ENCODE measurements at places on chromosomes 16 and 17.

GRCh38 chr16:84065536-84066132, 23.0 kb upstream of the SLC38A8 start:
- DNase-seq, result peak; percentile 82

GRCh38 chr16:68370581-68371275, 59.9 kb downstream of the PRMT7 start:
- no peak for DNase-seq

GRCh38 chr16:67546761-67547422, 15.4 kb upstream of the CTCF start:
- DNase-seq, result peak; percentile 88

DNA sequence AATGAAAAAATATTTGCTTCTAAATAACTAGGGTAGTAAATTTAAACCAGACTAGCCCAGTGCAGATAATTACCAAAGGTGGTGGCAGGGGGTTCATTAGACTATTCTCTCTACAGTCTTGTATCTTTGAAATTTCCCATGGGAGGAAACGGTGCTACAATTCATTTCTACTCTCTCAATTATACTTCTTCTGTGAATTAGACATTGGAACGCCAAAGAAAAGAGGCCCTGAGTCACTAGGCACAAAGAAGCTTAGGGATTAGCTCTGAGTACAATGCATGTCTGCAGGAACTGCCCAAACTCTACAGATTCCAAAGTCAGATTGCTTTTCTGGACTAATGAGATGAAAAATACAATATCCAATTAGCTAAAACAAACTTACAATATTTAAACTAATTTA, 30.7 kb upstream of the ARL6IP1 start:
- DNase-seq, result no peak

DNA sequence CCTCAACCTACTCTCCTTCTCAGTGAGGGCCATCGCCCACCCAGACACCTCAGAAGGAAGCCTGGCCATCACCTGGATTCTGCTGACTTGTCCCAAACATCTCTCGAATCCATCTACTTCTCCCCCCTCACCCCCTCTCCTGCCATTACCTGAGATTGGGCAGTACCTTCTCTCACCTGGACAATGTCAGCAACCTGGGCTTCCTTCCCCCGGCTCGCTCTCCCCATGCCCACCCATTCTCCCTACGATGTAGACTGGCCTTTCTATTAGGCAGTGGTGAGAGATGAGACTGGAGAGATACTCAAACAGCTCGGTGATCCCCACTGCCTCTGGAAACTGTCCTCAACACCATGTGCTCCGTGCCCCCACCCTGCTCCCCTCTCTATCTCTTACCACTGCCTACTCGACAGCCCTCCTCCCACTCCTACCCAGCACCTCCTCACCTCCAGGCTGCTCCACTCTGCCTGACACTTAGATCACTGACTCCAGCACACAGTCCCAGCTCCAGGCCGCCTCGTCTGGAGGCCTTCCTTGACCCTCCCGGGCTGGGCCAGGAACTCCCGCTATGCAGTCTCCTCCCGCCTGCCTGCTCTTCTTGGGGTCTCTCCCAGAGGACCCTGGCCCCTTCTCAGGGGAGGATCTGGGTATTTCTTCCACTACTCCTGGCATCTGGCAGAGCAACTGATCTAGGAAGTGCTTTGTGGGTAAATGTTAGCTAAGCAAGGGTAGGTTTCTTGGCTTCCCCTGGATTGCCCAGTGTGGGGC, 235.8 kb upstream of the NLRP1 start:
- no peak for DNase-seq

GRCh38 chr16:19974607-19975006, 90.0 kb upstream of the GPRC5B start:
- no peak for DNase-seq

GRCh38 chr16:54511222-54511731, 224.7 kb upstream of the IRX3 start:
- DNase-seq, result no peak

- DNase-seq, result no peak
These were observed 4.2 kb upstream of the MRPL28 start for GRCh38 chr16:374616-374926.

GRCh38 chr16:11759997-11760396, 17.3 kb upstream of the TXNDC11 start:
- no peak for DNase-seq

DNA sequence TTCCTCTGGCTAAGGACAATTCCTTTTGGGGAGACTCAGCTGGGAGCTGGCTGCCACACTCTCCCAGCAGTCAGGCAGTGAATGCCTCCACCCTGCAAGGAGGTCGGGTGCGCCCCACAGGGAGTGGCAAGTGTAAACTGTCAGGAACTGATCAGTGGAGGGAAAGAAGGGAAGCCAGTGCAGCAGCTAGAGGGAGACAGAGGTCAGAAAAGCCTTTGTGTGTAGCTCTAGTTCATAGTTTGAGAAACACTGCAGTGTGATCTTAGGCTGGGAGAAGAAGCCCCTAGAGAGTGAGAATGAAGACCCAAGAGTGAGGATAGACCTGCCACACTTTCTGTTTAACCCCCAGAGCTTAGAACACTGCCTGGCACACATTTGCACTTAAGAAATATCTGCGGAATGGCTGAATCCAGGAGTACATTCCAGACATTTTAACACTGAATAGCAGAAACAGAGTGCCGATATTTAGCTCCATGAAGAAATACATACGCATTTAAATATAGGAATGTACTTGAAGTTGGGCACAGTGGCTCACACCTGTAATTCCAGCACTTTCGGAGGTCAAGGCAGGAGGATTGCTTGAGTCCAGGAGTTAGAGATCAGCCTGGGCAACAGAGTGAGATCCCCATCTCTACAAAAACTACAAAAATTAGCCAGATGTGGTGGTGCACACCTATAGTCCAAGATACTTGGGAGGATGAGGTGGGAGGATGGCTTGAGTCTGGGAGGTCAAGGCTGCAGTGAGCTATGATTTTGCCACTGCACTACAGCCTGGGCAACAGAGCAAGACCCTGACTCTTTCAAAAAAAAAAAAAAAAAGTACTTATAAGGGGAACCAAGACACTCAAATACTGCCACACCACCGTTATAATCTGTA, 11.1 kb upstream of the SLC5A11 start:
- DNase-seq, result peak; percentile 59

DNA sequence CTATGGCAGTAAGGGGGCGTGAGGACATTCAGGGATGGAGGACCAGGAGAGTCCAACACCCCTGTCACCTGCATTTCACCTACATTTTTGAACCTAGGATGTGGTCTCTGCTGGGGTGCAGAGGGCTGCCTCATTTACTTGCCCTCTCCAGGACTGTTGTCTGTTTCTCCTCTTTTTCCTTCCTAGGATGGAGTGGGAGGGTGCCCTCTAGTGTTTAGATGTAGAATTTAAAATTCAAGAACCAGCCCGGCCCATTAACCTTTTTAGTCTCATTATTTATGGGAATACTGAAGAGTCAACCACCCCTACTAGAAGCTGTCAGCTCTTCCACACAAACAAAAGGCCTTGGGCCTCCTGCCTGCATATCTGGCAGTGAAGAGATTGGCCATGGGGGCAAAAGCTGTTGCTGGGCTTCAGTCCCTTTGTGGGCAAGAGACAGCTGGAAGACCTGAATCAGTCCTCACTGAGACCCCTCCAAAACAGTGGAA, 2.5 kb upstream of the STARD3 start:
- DNase-seq, result peak; percentile 69

- no peak for DNase-seq
These were observed 101.5 kb downstream of the MGAT5B start for GRCh38 chr17:76969598-76970172.

GRCh38 chr17:44901411-44901921, 2.2 kb upstream of the EFTUD2 start:
- DNase-seq, result peak; percentile 75

- no peak for DNase-seq
These were observed 111.3 kb upstream of the NOG start for GRCh38 chr17:56482229-56482628.

- DNase-seq, result peak; percentile 3
These were observed 126.0 kb upstream of the SDK2 start for GRCh38 chr17:73770115-73770848.

DNA sequence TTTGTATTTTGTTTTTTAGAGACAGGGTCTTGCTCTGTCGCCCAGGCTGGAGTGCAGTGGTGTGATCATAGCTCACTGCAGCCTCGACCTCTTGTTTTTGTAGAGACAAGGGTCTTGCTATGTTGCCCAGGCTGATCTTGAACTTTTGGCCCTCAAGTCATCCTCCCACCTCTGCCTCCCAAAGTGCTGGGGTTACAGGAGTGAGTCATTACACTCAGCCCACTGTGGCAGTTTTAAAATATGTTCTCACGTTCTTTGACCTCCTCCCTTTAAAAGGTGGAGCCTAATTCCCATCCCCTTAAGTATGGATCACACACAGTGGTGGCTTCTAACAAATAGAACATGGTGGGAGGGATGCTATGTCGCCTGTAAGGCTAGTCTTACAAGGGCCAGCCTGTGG, 67.7 kb downstream of the ZDHHC7 start:
- no peak for DNase-seq

DNA sequence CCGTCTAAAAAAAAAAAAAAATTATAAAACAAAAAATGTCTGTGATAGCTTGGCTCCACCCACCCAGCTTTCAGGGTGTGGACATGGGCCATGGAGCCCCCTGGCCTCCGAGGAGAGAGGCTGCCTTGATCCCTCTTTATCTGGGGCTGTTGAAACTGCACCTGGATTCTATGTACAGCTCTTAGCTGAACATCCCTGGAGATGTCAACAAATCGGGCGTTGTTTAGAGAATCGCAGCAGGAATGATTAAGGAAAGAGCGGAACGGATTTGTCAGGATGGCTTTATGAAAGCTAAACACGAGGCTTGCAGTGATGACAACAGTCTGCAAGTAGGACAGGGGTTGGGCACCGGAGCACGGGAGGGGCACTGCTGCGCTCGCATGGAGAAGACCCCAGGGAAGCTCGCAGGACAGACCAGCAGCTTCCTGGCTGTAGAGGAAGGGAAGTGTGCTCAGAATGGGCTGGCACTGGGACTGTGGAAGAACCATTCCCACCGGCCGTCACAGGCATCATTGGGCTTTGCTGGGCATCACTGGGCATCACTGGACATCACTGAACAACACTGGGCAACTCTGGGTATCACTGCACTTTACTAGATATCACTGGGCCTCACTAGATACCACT, 195.8 kb upstream of the FOXF1 start:
- no peak for DNase-seq

- DNase-seq, result no peak
These were observed 2046.8 kb downstream of the TP53TG3F start for GRCh38 chr16:35506018-35506897.

DNA sequence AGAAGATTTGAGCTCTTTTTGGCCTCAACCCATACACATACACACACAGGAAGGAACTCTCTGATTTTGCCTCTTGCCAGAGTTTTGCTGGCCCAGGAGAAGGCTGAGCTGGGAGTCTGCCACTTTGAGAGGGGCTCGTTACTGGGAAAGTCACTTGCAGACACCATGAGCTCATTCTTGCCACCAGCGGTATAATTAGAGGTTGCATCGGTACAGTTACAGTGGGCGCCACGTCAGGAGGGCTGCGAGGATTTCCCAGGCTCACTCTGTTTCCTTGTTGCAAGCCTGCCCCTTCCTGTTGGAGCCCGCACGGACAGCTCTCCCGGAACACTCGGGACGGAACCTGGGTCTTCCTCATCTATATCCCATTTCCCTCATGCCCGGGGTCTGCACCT, 3.1 kb upstream of the SDK2 start:
- no peak for DNase-seq

- DNase-seq, result no peak
These were observed 25.1 kb downstream of the ALDH3A2 start for GRCh38 chr17:19673623-19674022.

- no peak for DNase-seq
These were observed 990.7 kb upstream of the RBFOX1 start for GRCh38 chr16:6341981-6342380.

GRCh38 chr16:53826658-53827057, 122.7 kb downstream of the FTO start:
- DNase-seq, result no peak

- DNase-seq, result no peak
These were observed 37.0 kb downstream of the RNF135 start for GRCh38 chr17:31007695-31008373.

DNA sequence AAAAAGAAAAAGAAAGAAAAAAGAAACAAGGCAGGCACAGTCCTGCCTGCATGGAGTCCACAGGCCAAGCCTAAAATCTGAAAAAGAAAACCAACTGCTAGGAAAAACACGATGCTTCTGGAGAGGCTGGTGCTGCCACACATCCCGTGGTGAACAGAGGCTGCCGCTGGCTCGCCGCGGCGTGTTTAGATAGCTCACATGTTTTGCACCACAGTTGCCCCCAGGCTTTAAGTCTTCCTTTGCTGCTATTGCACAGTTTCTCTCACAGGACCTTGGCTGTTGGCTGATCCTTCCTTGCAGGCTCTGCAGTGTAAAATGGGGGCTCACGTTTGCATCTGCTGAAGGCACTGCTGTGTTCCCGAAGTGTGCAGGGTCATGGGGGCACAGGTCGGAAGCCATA, 8.6 kb downstream of the SLC6A4 start:
- DNase-seq, result no peak
